Stimulated activated naive CD8-positive, alpha-beta T cell treated with anti-CD3 and anti-CD28 coated beads, Interleukin-15, Interleukin-2, amounts not matched to agents 100 U/mL and 50 U/mL, for 24 hours (primary cell): ENCODE measurements at places on chromosomes 1 and 21.

- DNase-seq: no peak
These were observed 37.5 kb downstream of the QSOX1 start for GRCh38 chr1:180192172-180192571.

DNA sequence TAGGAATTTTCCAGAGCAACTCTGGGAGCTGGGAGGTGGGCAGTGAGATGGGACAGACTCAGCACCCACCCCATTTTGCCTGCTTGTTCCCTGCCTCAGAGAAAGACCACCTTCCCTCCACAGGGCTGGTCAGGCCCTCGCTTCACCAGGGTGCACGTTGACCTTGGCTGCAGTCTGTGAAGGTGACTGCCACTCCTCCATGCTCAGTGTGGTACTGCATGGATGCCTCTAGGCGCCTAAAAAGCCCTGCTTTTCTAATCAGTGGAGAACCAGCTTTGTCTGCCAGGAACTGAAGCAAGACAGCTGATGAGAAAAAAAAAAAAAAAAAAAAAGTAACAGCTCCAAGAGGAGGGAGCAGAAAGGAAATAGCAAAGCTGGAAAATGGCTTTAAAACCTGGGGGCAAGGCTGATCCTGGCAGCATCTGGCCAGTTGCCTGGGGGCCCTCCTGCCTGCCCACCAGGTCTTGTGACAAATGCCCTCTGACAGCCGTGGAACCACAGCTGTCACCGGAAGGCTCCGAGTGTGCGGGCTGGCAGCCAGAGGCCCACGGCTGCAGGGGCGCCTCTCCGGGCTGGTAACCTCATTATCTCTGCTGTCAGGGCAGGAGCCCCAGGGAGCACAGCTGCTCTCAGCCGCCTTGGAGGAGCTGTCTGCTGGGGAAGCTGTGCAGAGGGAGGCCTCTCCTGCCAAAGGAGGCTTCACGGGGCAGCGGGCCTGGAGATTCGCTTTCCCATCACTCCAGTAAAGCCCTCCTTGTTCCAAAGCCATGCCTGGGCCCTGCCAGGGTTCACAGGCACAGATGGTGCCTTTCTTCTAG, 13.7 kb downstream of the KIAA1614 start:
- DNase-seq: no peak

DNA sequence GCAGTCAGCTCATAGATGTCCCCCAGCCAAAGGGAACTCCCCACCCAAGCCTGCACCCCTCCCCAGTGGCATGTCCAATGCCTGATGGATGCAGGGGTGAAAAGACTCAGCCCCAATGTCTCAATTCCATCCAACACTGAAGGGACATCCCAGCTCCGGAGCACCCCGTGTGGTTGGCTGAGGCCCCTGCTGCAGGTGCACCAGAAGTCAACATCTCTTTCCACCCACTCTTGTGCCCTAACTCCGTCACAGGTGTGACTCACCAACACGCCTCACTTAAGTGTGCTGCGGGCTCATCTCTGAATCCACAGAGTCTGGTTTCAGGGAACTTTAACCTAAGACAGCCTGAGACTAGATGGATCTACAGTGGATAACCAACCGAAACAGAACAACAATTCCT, 40.9 kb upstream of the ZBTB18 start:
- peak; percentile 20 for DNase-seq

DNA sequence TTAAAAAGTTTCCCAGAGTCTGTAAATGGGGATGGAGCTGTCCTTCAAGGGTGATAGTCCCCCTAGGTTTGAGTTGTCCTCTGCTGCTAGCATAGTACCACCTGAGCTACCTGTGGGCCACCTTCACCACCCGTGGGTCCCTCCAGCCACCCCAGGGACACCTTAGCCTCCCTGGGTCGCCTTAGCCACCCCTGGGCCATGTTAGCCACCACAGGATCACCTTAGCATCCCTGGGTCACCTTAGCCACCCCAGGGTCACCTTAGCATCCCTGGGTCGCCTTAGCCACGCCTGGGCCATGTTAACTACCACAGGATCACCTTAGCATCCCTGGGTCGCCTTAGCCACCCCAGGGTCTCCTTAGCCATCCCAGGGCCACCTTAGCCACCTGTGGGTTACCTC, 67.1 kb downstream of the ADARB1 start:
- no peak for DNase-seq

DNA sequence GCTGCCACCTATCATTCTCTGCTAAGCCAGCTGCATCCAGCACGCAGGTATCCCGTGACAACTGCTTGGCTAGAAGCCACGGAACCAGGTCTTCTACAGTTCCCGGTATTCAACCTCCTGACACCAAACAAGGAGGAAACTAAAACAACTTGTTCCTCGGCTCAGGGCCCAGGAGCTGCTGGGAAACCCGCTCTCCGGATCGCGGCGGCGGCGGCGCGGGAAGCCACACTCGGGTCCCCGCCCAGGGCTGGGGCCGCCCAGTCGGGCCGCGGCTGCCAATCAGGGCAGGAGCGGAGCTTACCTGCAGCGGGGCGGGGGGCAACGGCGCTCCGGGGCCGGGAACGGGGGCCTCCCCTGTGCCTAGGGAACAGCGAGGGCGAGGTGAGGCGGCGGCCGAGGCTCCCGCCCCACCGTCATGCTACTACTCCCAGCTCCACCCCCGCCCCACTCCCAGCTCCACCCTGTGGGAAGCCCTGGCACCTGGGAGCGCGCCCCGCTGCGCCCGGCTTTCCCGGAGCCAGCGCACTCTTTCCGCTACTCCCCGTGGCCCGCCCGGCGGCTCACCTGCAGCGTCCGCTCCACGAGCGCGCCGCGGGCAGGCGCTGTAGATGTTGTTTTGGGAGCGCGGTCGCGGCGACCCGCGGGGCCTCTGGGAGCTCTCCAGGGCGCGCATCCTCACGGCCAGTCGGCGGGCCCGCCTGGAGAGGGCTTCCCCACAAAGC, 12.1 kb downstream of the IL24 start:
- DNase-seq: peak; percentile 62
